Activated naive CD8-positive, alpha-beta T cell treated with anti-CD3 and anti-CD28 coated beads for 36 hours (primary cell): ENCODE measurements at places on chromosomes 2 and 18. TPM values are rescaled to one million over a fixed set of nuclear protein-coding genes. Genes with fewer than 3 reads are reported as not detected.

The RPL37A gene
- 3,940 TPM for total RNA-seq

The GPR75 gene
- total RNA-seq: 1.8 TPM

The TMEM247 gene
- not detected for total RNA-seq

The TANC1 gene
- 0.97 TPM for total RNA-seq

The ANKRD53 gene
- total RNA-seq: 0.38 TPM

DNA sequence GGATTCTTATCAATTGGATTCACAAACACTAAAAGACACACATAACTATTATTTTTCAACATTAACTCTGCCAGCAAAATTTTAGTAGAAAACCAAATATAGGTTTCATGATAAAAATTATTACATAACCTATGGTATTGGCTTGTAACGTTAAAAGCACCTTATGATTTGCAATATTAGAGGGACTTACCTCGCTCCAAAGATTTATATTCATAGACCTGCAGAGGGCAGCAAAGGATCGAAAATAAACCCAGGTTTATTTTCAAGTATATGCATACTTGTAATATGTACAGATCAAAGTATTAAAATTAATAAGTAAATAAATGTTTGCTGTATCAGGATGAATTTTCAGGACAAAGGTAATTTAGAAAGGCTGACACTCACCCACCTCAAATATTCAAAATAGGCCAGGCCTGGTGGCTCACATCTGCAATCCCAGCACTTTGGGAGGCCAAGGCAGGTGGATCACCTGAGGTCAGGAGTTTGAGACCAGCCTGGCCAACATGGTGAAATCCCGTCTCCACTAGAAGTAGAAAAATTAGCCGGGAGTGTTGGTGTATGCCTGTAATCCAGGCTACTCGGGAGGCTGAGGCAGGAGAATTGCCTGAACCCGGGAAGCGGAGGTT lies 45.3 kb downstream of the LRPPRC start:
- no peak for DNase-seq

DNA sequence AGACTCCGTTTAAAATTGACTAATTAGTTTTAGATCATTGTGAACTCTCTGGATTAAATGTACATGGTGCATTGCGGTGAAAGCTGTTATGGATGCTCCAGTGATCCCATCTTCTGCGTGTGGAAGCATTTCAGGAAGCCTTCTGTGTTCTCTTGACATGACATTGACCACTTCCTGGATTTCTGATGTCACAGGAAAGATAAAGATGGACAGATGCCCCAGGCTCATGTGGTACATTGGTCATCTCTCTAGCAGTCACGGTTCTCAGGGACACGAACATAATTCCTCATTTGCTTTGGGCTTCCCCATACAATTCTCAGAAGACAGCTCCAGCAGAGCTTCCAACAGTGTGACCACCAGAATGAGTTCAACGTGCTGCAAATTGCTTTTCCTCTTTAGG lies 26.9 kb downstream of the AGAP1 start:
- no peak for DNase-seq

The HOXD11 gene
- total RNA-seq: not detected

The TCF7L1 gene
- 0.06 TPM for total RNA-seq

GRCh38 chr2:190929919-190930318 lies 49.3 kb downstream of the GLS start:
- DNase-seq: no peak

The NRP2 gene
- total RNA-seq: 1.1 TPM

DNA sequence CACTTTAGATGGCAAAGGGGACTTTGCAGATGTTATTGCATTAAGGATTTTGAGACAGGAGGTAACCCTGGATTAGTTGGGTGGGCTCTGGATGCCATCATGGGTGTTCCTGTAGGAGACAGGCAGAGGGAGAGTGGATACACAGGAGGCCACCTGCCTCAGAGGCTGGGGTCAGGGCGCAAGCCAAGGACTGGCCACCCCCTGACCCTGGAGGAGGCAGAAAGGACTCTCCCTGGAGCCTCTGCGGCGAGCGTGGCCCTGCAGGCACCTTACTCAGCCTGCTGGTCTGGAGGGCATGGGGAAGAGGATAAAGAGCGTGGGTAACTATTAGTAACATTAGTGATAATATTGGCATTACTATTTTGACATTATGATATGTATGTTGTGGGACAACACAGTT lies 21.6 kb upstream of the OTOS start:
- DNase-seq: no peak

GRCh38 chr2:69798909-69799526 lies 30.4 kb upstream of the GMCL1 start:
- DNase-seq: no peak

- no peak for DNase-seq
Observed at GRCh38 chr2:204061241-204061640, 124.7 kb downstream of the ICOS start.

DNA sequence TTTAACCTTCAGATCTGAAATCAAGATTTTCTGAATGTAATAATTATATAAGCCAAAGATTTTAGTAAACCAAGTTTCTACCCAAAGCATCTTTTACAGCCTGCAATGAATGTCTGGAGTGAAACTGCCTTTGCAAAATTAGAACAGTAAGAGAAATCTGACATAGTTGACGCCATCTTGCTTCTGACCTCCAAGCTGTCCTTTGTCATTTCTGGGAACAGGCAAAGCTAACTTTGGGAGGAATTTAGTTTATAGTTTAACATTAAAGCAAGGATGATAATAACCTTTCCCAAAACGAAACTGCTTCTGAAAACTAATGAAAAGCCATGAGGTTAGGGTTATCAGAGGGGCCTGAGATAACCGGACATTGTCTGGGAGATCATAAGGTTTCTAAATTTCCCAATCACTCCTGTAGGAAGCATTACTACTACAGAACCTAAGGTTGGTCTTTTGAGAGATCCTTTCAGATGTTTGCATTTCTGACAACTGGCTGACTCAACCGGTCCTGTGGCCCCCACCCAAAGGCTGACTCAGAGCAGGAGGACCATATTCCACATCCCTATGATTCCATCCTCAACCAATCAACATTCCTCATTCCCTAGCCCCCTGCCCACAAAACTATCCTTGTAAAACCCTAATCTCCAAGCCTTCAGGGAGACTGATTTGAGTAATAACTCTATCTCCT lies 124.5 kb downstream of the TMEM131 start:
- DNase-seq: no peak

DNA sequence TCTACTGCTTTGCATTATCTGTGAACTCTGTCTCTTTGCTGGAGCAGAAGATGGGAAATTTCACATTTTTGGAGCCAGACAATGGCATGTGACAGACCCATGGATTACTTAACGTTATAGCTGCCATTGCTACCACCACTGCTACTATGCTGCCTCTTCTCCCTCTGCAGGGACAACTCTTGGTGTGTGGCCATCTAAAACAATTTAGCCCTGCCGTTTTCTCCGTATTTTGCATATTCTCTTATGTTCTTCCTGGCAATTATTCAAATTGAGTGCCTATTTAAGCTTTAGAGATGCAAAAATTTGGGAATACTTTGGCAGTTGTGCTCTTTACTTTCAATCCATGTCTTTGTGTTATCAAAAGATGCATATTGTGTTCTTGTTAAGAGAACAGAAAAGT lies 386.8 kb downstream of the XIRP2 start:
- no peak for DNase-seq

- peak; percentile 27 for DNase-seq
Observed at GRCh38 chr18:3595369-3596273, 145.6 kb downstream of the TGIF1 start.

The FOXD4L1 gene
- total RNA-seq: 0.18 TPM

GRCh38 chr2:99861376-99861760 lies 281.0 kb downstream of the AFF3 start:
- no peak for DNase-seq
